ENCODE measurements at places on chromosomes 3 and 15.

DNA sequence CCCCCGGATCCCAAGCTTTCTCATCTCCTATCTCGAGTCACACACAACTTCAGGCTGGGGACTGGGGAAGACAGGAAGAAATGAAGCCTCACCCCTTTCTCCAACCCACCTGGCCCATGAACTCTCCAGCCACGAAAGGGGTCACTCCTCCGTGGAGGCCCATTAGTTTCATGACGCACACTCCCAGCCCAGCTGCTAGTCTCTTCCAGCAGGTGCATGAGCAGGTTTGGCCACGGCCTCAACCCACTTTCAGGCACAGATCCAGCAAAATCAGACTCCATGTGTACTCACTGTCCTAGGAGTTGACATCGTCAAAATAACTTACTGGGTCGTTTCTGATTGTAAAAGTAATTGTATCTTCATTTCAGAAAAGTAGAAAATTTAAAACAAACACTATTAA is 76.6 kb downstream of the C3orf70 start:
- DNase-seq, result no peak

- DNase-seq, result peak; percentile 37
These were observed 85.7 kb downstream of the VGLL4 start for GRCh38 chr3:11558002-11558401.

- DNase-seq, result no peak
These were observed 90.4 kb upstream of the ASB14 start for GRCh38 chr3:57382933-57383332.

DNA sequence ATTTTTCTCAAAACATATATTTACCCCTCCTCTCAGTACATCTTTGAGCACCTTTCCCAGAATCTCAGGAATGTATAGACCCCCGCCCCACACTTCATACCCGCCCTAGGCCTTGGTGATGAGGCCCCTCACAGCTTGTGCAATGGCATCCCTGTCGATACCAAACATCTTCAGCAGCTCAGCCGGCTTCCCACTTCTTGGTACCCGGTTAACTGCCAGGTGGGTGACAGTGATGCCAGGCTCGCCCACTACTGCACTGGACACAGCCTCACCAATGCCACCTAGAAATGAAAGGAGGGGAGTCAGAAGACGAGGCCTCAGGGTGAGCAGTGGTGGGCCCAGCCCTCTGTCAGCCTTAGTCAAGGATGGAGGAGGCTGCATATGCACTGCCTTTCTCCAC is 30.2 kb downstream of the TKT start:
- no peak for DNase-seq

DNA sequence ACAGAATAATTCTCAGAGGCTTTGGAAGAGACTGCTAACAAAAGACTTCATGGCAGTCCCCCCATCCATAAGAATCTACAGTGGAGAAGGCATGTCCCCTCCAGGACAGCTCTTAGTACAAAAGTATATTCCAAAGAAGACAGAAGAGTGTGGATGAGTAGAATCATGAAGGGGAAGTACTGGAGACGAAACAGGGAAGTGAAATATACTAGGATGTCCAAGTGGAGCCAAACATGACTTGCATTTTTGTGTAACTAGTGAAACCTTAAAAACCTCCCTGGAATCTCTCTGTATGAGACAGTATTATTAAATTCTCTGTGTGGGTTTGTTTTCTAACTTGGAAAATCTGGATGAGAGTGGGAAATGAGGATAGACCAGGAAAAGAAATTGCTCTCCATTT is 312.4 kb downstream of the RSL24D1 start:
- no peak for DNase-seq

DNA sequence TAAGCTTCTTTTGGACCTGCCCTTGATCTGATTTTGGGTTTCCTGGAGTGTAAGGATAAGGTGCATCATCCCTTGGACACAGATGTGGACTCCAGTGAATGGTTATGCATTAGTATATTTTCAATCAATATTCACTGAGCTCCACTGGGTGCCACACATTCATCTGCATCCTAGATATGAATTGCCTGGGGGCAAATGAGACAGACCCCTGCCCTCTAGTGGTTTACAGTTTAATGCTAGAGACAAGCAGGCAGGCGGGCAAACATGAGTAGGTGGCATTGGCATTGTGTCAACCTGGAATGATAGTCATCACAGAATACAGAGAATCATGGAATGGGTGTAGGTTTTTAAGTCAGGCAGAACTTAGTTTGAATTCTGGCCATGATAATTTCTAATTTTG is 252.5 kb upstream of the SOX14 start:
- peak; percentile 29 for DNase-seq
